ENCODE measurements at places on chromosomes 4 and X.

- no peaks in the 10 kb centered on the region for H3K27me3 ChIP-seq
- no peak overlapping the region for H3K27ac ChIP-seq
- no peaks in the 10 kb centered on the region for H3K36me3 ChIP-seq
- peak overlapping the region; percentile 77 for H3K4me3 ChIP-seq
- H3K4me1 ChIP-seq, result no peaks in the 10 kb centered on the region
- DNase-seq, result no peak
Observed at GRCh38 chrX:64395568-64395929, 297 bp upstream of the MTMR8 start.

DNA sequence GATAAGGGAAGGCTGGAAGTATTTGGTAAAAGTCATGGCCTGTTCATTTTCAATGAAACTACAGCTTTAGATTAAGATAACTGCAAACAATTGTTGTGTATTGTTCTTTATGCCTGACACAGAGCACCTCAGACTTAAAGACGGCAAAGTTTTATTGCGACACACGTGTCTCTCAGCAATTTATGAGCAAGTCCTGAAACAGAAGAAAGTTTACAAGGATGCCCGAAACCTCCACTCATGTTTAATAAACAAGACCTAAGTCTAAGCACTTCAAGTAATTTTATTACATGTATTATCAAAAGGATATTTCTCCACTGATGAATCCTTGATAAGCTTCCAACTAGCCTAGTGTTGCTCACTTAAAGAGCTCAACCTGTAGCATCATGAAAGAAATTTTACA lies 51.0 kb downstream of the DHX15 start:
- no peaks in the 10 kb centered on the region for H3K4me1 ChIP-seq
- H3K4me3 ChIP-seq, result no peak overlapping the region
- DNase-seq, result no peak
- no peaks in the 10 kb centered on the region for H3K27me3 ChIP-seq
- peak overlapping the region; percentile 25 for H3K27ac ChIP-seq

DNA sequence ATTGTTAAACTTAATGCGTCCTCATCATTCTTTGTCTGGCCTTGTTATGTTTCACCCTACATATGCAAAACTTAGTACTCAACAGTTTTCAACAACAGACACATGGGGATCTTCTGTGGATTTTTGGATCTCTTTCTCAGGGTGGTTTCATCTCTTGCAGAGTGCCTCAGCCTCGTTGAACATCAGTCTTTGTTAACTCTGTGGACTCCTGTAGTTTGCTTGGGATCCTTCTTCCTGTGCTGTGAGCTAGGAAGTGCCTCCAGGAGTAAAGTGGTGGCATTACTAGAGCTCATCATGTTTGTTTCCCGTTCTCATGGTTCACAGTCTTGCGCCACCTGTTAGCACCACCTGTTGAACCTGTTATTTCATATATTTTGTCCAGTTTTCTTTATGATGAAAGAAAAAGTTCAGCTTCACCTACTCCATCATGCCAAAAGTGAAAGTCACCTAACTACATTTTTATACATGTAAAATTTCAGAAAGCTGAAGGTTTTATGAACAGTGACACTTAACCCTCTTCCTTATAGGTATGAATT lies 27.5 kb upstream of the NDUFC1 start:
- peaks cover 7% of the 10 kb centered on the region for H3K4me1 ChIP-seq
- H3K27me3 ChIP-seq, result no peaks in the 10 kb centered on the region
- H3K4me3 ChIP-seq, result no peak overlapping the region
- peaks cover 21% of the 10 kb centered on the region for H3K36me3 ChIP-seq
- H3K27ac ChIP-seq, result peak overlapping the region; percentile 1

- H3K4me1 ChIP-seq, result no peaks in the 10 kb centered on the region
- no peak for DNase-seq
- no peaks in the 10 kb centered on the region for H3K36me3 ChIP-seq
Observed at GRCh38 chr4:37268319-37268718, 23.8 kb downstream of the NWD2 start.

- H3K4me3 ChIP-seq, result no peak overlapping the region
- H3K36me3 ChIP-seq, result peaks cover 8% of the 10 kb centered on the region
- no peaks in the 10 kb centered on the region for H3K27me3 ChIP-seq
- no peak overlapping the region for H3K27ac ChIP-seq
Observed at GRCh38 chr4:109134921-109135320, 167.5 kb downstream of the COL25A1 start.

DNA sequence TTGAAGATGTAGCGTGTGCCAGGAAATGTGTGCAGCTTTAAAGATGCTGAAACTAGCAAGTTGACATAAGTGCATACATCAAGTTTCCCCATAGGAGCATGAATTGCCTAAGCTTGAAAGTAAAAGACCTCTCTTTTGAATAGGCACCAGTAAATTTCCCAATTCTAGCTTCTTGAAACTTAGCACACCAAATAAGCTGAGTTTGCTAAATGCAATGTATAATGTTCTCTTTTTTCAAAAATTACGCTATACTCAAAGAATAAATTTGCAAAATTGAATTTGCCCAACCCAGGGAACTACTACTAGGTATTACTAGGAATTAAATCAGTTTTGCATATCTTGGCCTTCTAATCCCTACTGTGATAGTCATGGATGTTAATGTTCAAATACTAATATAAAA lies 923.9 kb upstream of the LCORL start:
- H3K4me3 ChIP-seq, result no peak overlapping the region
- no peak for DNase-seq
- H3K4me1 ChIP-seq, result peaks cover 4% of the 10 kb centered on the region
- no peaks in the 10 kb centered on the region for H3K36me3 ChIP-seq
- no peak overlapping the region for H3K27ac ChIP-seq

- no peak overlapping the region for H3K4me3 ChIP-seq
- peaks cover 5% of the 10 kb centered on the region for H3K4me1 ChIP-seq
- peaks cover 3% of the 10 kb centered on the region for H3K36me3 ChIP-seq
- DNase-seq, result no peak
Observed at GRCh38 chr4:74173321-74173720, 15.4 kb downstream of the MTHFD2L start.

DNA sequence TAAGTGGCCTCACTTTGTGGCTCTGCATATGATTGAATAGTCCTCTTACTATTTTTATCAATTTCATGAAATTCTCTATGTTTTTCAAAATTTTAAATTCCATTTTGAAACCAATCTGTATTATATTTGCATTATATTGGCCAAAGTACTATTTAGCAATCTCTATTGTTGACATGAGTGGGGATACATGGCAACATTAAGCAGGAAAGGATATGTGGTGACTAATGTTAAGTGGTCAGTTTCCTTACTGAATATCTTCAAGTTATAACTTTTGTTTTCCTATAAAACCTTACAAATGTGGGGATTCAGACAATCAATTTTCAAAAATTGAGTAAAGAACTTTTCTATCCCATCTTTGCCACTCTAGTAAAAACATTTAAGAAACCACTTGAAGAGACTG lies 10.2 kb downstream of the BBS7 start:
- no peaks in the 10 kb centered on the region for H3K4me1 ChIP-seq
- H3K4me3 ChIP-seq, result no peak overlapping the region
- H3K27ac ChIP-seq, result no peak overlapping the region
- H3K27me3 ChIP-seq, result no peaks in the 10 kb centered on the region
- H3K36me3 ChIP-seq, result no peaks in the 10 kb centered on the region
